ENCODE measurements at places on chromosomes 1 and 21.

GRCh38 chr1:208201229-208201628 is 43.0 kb downstream of the PLXNA2 start:
- no peak for DNase-seq

- no peak for DNase-seq
Measured at GRCh38 chr1:4253935-4254334, 353.9 kb upstream of the C1orf174 start.

GRCh38 chr21:23698619-23699018 is 1908.7 kb downstream of the MRPL39 start:
- no peak for DNase-seq

GRCh38 chr1:16605532-16606505 is 7.5 kb downstream of the NBPF1 start:
- no peak for DNase-seq

DNA sequence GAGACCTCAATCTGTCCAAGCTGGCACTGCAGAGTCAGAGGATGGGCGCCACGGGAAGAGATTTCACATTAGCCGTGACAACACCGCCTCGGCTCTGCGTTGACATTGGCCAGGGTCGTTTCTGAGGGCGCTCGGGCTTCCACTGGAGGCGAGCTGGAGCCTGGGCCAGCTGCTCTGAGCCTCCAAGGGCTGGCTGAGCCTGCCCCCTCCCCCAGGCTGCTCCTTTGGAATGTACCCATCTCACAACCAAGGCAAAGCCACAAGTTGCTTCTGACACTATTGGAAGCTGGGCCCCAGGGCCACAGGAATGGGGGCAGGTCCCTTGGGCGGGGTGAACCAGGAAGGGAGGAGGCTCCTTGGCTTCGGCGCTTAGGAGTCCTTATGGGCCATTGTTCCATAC is 12.7 kb downstream of the GPR3 start:
- DNase-seq, result no peak

- DNase-seq, result no peak
Measured at GRCh38 chr1:172360511-172360910, 60.0 kb upstream of the C1orf105 start.

DNA sequence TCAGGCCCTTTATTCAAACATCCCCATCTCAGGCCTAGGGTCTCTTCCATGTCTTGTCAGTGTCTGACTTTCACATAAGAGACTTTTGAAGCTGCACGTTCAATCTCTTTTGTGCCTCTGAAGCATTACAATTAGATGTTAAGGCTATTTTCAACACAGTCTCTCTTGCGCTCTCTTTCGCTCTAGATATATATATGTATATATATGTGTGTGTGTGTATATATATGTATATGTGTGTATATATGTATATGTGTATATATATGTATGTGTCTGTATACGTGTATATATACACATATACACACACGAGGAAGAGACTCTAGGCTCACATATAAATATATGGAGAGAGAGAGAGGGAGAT is 162.5 kb upstream of the RNPC3 start:
- DNase-seq, result no peak

GRCh38 chr1:244231193-244231571 is 180.1 kb downstream of the ZBTB18 start:
- DNase-seq, result no peak

DNA sequence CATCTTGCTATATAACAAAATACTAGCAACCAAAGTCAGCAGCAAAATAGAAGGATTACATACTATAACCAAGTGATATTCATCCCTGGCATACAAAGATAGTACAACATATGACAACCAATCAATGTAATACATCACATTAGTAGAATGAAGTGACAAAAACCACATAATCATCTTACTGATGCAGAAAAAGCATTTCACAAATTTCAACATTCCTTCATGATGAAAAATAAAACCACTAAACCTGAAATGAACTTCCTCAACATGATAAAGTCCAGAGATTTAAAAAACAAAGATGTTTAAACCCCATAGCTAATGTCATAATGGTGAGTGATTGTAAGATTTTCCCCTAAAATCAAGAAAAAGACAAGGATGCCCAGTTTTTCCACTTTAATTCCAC is 18.6 kb downstream of the RO60 start:
- DNase-seq, result no peak

DNA sequence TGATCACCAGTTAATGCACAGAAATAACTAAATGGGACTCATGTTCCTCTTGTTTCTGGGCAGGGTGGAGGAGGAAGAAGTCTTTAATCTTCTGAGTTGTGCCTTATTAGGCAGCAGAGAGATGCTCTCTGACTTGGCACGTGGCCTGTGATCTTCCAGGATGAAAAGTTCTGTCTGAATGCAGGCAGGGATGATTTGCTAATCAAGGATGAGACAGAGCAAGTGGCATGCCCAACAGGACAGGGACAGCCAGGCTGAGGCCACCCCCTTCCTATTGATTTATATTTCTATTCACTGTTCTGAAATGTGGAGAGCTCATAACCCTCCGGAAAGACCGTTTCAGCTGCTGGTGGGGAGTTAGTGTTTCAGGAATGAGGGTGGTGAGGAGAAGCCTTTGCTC is 477.8 kb upstream of the CAMK1G start:
- DNase-seq, result no peak

DNA sequence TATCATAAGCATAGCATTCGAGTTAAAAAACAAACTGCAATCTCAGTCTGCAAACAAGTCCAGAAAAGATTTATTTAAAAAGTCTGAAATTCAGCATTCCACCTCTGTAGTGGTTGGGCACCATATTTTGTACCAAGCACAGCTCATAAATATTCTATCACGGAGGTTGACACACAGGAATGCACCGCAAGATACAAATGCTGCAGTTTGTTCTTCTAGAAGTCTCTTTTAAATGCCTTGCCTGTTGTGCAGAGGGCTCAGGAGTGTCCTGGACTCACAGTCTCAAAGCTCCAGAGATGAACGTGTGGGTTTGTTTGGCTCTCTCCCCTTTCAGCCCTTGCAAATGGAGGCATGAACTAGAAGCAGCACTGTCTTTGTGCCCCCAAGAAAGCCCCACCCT is 212.4 kb upstream of the USP24 start:
- no peak for DNase-seq

- DNase-seq, result no peak
Measured at GRCh38 chr1:228079013-228079412, 3.5 kb upstream of the ARF1 start.

DNA sequence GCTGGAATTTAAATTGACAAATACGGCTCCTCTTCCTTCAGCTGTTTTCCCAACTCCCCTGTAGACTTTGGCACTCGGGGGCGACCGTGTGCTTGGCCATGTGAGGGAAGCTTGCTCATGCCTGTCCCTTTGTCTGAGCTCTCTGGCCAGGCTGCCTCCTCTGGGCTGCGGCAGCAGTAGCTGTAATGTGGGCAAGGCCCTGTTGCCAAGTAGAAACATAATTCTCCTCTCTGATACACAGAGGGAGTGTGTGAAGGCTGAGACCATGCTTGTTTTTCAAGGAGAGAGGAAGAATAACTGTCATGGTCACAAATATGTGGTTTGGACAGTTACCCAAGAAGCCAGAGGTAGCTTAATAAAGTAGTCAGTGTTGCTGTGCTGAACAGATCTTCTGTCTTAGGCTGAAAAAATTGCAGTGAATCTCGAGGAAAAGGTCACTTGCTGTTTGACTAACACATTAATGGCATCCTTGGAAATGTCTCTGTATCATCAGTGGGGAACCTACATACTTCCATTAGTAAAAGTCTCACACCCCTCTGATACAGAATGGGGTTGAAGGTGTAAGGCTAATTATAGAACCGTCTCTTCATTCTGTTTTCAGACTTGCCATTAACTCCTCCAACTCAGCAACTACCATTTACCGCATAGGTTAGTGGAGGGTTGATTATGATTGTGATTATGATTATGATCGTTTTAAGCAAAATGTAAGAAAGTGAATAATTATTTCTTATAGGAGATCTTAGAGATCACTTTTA is 94.6 kb downstream of the TGFB2 start:
- DNase-seq, result no peak

GRCh38 chr1:212545941-212546635 is 62.5 kb upstream of the ATF3 start:
- DNase-seq, result no peak

GRCh38 chr1:41512701-41513382 is 28.4 kb upstream of the EDN2 start:
- no peak for DNase-seq

DNA sequence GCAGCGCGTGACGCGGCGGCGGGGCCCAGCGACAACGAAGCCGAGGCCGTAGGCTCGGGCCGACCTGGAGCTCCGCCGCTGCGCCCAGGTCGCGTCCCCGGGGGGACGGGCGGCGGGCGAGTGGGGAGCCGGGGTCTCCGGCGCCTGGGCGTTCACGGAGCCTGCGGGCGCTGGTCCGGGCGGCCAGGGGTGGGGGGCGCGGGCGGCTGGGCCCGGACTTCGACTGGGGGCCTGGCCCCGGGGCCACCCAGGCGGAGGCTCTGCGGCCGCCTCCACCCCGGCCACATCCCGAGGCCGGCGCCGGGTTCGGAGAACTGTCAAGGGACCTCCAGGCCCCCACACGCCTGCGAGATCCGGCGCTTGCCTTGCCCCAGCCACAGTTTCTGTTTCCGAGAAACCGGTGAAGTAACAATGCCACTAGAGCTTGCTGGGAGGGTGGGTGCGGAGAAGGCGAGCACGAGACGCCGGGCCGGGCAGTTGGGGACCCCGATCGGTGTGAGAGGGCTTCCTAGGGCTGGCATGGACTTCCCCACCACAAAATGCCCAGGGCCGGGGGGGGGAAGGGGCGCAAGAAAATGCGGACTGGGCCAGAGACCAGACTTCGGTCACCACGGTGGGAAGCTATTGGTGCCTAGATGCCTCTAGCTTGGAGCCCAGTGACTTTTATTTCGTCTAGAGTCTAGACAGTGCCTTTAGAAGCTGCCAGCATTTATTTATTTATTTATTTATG is 501 bp downstream of the FBXO6 start:
- peak; percentile 53 for DNase-seq

- DNase-seq, result no peak
Measured at GRCh38 chr1:62450301-62450700, 13.5 kb downstream of the USP1 start.

DNA sequence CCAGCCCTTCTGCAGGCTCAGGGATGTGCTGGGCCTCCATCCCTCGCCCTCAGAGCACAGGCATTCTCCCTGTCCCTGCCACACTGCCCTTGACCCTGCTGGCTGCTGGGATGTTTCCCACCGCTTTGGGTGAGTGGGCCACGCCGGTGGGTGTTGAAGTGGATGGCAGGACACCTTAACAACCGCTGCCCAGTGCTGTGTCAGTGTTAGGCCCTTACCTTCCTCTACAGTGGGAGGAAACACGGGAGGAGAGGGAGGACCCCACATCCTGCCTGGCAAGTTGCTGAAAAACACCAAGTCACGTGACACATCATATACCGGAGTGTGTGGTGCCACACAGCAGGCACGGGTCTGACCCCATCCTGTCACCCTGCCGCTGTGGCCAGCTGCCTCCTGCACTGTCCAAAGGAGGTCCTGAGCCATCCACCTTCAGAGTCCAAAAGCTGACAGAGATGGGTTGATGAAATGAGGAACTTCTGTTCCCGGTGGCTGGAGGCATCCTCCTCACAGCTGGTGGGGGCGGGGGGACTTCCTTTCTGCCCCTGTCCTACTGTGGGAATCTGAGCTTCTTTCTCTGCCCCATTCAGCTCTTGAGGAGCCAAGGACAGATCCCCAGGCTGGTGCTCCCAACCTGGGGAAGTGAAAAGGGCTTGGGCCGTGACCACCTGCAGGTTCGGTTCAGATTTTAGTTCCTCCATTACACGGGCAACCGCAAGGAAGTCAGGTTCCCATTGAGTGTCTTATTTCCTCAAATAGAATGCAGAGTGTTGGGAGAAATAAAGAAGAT is 3.2 kb upstream of the THEMIS2 start:
- DNase-seq, result peak; percentile 59

DNA sequence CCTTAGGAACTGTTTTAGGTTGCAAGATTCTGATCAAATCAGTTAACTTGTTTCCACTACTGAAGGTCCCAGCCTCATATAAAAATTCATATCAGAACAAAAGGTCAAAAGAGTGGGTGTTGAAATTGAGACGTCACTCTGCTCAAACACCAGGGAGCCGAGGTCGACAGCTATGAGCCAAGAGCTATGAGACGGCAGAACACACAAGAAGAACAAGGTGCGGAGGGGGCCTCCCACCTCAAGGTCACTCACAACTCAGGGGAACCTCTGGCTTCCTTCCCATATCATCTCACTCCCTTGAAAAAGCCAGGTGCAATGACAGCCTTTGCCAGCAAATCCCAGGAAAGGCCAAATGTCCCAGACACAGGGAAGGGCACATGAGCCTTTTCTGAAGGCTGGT is 749 bp downstream of the SEC16B start:
- no peak for DNase-seq

GRCh38 chr1:86517336-86517735 is 29.5 kb upstream of the CLCA4 start:
- no peak for DNase-seq

DNA sequence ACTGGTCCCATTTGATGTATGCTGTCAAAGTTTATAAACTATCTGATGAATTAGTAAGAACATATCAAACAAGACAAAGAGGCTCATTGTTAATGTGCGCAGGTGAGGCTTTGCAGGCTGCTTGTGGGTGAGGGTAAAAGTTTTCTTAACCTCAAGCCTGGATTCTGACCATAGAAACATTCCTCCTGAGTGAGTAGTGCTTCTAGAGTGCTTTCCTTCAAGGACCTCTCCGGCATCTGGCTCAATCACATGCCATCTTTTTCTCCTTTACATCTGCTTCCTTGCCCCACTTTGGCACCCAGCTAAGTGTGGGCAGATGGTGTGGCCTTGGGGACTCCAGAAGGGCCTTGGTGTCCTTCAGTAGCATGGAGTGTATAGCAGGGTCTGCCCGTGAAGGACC is 104.0 kb downstream of the ROR1 start:
- DNase-seq, result no peak

- peak; percentile 38 for DNase-seq
Measured at GRCh38 chr1:87329051-87329525, 408 bp downstream of the LMO4 start.

DNA sequence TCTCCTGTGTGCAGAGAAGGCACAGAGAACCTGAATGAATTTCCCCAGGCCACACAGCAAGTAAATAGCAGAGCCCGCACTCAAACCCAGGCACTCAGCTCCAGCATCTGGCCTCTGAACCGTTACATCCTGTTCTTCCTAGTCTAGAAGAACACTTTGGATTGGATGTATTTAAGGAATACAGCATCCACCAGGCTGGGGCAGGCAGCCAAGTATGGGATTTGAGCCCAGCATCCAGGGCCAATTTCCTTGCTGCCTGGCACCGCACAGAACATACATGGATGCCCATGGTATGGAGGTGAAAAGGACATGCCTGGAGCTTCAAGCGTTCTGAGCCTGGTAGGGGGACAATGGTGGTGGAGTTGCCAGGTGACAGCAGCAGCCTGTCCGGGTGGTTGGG is 9.7 kb downstream of the AJAP1 start:
- DNase-seq, result no peak
